Brain pericyte (primary cell): ENCODE measurements at places on chromosomes 3 and 15.
A peak's percentile ranks its signal among the peaks of the same experiment; 100 is the strongest.

GRCh38 chr3:132787616-132788300 is 65.5 kb upstream of the NPHP3 start:
- DNase-seq = no peak

- DNase-seq = no peak
These were observed 246.6 kb upstream of the KCNMB2 start for GRCh38 chr3:178289544-178290160.

- DNase-seq = no peak
These were observed 300.8 kb downstream of the ZBTB20 start for GRCh38 chr3:114846252-114846651.

- DNase-seq = no peak
These were observed 270.8 kb upstream of the TOPAZ1 start for GRCh38 chr3:43970920-43971319.

GRCh38 chr3:157526036-157526435 is 22.8 kb upstream of the VEPH1 start:
- DNase-seq = no peak

DNA sequence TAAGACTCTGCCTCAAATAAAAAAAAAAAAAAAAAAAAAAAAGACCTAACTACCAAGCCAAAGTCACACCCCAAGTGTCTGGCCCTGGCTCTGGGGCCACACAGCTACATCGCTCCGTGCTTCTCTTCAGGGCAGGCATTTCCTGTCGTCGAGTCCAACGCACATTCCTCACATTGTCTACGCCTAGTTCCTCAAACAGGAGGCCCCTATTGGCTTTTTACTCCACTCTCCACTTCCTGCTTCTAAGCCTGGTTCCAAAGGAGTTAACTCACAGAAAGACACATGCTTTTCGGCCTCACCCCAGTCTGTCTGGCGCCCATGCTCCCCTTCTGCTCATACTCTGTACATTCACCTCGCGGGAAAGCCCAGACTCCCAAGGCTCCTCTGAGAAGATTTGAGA is 28.8 kb downstream of the KNG1 start:
- DNase-seq = no peak

DNA sequence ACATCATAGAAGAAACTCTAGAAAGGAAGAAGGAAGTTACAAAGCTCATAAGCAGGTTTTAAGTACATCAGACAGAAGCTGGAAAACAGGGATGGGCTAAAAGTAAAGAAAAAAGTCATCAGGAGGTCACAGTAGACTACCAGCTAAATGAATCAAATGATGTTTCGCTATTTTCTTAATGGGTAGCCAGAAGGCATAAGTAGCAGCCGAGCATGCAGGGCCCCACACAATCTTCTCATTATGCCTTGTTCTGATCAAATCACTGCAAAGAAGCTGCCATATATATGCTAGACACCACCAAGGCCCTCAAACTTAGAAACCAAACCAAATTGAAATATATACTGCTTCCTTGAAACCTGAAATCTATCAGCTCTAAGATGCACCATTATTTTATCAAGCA is 349.1 kb downstream of the ULK4 start:
- DNase-seq = no peak

DNA sequence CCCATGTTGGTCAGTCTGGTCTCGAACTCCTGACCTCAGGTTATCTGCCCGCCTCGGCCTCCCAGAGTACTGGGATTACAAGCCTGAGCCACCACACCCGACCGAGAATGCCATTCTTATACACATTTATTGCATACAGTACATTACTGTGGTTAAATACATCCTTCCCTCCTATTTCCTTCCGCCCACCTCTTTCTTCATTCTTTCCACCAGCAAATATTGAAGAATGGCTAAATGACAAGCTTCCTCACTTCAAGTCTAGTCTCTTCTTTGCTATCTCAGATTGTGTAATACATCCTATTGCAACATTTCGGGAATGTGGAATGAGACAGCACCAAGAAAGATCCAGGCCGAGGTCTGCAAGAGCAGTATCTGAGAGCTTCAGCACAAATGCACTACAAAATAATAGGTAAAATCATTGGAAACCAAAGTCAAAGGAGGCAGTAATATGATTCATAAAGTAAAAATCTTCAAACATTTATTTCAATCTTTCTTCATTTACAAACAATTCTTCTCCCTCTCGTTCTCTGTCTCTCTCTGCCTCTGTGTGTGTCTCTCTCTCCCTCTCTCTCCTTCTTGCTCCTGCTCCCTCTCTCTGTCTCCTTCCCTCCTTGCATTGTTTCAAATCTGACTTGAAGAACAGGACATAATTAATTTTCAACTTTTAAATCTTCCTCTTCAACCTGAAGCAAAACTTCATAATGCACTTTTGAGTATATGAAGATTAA is 94.7 kb upstream of the TGFBR2 start:
- DNase-seq = no peak

DNA sequence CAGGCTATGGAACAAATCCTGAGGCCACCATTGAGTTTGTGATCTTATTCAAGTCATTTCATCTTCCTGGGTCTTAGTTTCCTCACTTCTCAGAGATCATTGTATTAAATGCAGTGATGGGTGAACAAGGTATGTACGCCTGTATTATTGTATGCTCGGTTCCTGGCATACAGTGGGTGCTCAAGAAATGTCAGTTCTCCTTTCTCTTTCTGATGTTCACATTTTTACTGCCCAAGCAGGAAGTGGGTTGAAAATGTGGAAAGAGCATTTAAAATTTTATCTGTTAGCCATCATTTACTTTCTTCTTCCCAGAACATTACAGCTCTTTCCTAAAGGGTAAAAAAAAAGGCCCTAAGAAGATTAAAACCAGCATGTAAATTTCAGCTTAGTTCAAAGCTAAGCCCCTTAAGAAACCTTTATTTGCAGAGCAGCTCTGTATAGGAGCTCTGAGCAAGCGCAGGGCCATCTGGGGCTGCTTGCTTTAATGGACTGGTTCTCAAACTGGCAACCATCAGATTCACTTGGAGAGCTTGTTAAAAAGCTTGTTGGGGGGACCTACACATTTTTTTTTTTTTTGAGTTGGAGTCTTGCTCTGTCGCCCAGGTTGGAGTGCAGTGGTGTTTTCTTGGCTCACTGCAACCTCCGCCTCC is 179.4 kb downstream of the CHST2 start:
- no peak for DNase-seq

DNA sequence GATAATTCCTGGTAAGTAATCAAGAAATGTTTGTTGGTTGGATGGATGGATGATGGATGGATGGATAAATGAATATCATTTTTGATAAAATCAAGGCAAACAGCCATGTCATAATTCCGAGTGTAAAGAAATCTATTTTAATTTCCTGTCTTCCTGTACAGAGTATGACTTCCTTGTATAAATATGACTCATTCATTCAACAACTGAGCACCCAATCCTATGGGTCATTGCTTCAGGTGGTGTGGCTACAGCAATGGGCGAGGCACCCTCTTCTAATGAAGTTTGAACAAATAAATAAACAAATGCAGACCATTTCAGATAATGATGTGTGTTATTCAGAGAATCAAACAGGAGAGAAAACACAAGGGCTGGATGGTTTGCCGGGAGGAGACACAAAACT is 198.7 kb downstream of the TNIK start:
- no peak for DNase-seq

DNA sequence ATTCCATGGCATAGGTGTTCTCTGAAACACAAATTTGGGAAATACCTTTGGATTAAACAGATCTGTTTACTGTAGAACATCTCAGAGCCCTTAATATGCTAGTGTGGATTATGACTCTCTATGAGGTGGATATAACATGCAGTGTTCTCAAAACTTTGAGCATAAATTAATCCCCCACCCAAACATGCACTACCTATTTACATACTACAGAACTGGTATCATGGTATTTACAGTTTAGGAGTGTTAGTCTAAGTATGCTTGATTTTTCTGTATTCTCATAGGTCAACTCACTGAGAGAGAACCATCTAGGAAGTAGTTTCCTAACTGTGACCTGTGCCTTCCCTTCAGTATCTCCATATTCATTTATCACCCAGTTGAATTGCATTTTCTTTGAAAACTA is 30.9 kb upstream of the ZNF609 start:
- no peak for DNase-seq

GRCh38 chr3:23202203-23202920 is 765 bp upstream of the UBE2E2 start:
- DNase-seq = no peak

- DNase-seq = no peak
These were observed 92.9 kb upstream of the CADPS start for GRCh38 chr3:62968128-62968527.

DNA sequence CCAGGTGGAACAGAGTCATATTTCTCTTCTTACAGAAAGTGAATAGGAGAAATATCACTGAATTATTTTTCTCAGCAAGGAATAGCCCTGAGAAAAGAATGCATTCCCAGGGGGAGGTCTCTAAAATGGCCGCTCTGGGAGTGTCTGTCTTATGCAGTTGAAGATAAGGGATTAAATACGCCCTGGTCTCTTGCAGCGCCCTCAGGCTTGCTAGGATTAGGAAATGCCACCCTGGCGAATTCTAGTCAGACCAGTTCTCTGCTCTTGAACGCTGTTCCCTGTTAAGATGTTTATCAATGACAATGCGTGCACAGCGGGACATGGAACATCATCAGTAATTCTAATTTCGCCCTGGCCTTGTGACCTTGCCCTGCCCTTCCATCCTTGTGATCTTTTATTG is 949.0 kb upstream of the SEMA6D start:
- DNase-seq = no peak

DNA sequence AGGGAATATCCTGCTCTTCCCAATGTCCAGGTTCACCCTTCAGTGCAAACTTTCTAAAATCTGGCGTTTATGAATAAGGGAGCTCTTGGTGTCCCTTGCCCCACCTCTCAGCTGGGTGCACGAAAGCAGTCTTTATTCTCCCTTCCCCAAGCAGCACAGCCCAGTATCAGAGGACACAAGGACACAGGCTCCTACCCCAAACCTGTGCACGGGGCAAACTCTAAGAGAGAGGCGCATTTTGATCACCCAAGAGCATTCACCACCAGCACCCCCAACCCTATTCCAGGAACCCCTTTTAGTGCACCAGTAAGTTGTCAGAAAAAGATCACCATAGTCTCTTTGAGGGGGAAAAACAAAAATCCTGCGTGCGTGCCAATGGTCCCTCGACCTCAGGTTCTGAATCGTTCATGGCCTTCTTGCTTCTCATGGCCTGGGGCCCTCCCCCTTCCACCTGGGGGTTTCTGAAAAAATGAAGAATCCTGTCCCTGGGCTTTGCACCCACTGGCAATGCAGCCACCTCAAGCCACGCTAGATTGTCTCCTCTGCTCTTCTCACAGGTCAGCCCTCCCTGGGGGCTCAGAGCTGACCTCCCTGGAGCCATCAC is 78.9 kb downstream of the FAM174B start:
- no peak for DNase-seq

DNA sequence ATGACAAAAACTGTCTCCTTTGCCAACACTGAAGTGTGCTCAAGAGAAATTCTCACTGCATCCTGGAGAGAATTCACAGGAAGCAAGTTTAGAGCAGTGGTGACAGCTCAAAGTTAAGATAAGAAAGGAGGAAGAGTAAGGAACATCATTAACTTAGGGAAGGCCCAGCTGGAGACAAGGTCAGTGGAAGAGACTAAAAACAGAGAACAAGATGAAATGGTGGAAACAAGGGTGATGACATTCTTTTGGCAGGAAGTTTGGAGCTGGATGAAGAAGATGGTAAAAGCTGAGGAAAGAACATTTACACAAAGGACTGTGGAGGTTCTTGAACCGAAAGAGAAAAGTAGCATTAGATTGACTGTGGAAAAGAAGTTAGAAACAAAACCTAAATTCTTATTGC is 6.7 kb upstream of the SUCLG2 start:
- DNase-seq = no peak

- DNase-seq = no peak
These were observed 172.2 kb downstream of the PPM1L start for GRCh38 chr3:160928183-160928726.

DNA sequence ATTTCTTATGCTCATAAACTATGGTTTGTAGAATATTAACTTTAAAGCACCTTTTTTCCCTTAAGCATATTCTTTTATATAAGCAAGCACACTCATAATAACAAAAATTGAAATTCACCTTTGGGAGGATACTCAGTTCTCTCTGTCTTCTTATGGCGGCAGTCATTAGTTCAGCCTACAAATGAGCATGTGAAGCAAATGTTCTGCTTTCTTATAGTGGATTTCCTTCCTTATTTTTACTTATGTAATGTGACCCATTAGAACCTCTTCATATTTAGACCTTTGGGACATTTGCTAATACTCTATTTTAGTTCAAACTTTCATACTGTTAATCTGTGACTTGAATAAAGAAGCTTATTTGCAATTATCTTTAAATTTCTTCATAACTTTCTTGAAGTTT is at the start of gene P2RY13:
Gene P2RY13 (minus strand): TSS at position 187 of the 400 bp plus-strand sequence. CDS start 21 bp downstream, at position 166.
- DNase-seq = no peak

- DNase-seq = no peak
These were observed 121.9 kb upstream of the STAC start for GRCh38 chr3:36258421-36258820.

- DNase-seq = no peak
These were observed 860.1 kb downstream of the MCTP2 start for GRCh38 chr15:95091444-95091843.

DNA sequence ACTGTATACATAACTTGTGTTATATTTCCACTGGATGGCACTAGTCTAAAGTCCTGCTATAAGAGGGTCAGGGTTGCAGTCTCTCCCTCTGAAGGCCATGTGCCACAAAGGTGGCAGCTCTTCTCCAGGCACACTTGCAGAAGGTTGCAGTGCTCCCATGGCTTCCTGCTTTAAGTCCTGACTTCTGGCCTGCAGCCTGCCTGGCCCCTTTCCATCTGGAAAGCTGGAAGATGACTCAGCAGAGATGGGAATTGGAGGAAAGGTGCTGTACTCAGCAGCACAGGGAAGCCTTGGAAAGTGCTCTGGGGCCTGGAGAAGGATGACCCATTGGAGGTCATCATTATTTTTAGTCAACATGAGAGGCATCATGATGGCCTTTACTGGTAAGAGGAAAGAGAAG is 40.9 kb upstream of the MRPL3 start:
- peak; percentile 0 for DNase-seq

- no peak for DNase-seq
These were observed 2.5 kb downstream of the NBEAL2 start for GRCh38 chr3:46981932-46982471.

DNA sequence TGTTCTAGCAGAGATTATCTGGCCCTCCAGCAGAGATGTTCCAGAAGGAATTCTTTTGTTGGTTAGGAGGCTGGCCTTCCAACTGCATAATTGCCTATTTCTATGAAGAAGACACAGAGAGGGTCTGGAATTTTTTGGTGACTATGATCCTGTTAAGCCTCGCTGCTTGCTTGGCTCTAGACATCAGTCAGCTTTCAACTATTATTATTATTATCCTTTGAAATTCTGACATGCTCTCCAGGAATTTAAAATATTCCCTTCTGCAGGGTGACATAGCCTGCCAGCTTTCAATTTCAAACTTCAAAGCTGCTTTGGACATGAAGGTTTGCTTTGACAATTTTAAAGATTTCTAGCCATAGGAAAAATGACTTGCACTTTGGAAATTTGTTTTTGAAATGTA is 26.3 kb upstream of the ZNF148 start:
- DNase-seq = no peak

- no peak for DNase-seq
These were observed 199.7 kb downstream of the AKAP13 start for GRCh38 chr15:85579957-85580694.
